ENCODE measurements at places on chromosomes 6 and 20.
A peak's percentile ranks its signal among the peaks of the same experiment; 100 is the strongest.

- DNase-seq: no peak
Observed at GRCh38 chr6:140036196-140036595, 661.7 kb upstream of the CITED2 start.

DNA sequence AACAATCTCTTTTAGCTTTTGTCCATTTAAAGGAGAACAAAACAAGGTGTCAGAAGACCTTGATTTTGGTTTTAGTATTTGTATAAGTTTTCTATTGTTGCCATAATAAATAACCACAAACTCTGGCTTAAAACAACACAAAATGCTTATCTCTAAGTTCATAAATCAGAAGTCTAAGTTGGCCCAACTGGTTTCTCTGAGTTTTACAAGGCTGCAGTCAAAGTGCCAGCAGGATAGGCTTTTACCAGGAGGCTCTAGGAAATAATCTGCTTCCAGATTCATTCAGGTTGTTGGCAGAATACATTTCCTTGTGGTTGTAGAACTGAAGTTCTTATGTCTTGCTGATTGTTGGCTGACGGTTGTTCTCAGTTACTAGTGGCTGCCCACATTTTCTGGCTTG is 147.2 kb upstream of the HMGCLL1 start:
- no peak for DNase-seq

DNA sequence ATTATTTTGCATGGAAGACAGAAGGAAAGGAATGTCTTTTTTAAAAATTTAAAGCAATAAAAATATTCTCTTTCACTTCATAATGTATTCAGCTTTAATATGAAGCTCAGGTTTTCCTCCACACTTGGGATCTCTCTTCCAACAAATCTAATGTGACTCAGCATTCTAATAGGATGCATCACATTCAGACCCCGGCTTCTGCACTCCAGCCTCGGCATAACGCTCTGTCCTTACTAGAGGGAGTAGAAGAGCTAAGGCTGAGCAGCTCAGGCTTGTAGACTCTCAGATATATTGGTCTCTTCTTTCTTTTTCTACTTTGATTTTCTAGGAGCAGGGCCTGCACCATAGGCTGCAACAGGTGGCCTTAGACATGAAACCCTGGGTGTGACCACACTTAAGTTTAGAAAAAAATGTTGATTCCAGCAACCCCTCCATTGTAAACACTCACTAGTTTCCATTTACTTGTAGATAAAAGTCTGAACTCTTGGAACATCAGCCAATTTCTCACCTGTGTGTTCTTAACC is 161.7 kb downstream of the PAK5 start:
- no peak for DNase-seq

GRCh38 chr6:39188571-39188970 is 40.7 kb downstream of the KCNK5 start:
- no peak for DNase-seq

DNA sequence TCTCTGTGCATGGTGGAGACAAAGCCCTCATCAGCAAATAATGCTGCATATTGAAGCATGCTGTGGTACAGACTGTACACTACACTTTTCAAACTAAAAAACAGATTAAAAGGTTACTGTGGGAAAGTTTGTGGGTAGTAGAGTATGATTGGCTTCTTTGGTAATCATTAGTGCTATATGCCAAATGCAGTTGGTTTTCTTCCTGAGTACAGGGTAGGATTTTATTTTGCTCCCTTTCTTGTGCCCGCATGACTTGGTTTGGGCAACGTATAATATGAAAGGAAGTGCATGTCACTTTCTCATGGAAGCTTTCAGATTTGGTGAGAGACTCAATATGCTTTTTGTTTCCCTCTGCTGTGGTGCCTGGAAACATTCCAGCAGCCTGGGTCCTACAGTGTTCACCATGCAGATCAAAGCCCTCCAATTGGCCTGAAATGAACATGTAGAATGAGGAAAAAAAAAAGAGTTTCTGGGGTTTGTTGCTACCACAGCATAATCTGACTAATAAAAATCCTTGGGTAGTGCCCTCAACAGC is 270.7 kb upstream of the ADGRB3 start:
- no peak for DNase-seq

GRCh38 chr20:10114598-10114997 is 79.8 kb downstream of the ANKEF1 start:
- DNase-seq: no peak

DNA sequence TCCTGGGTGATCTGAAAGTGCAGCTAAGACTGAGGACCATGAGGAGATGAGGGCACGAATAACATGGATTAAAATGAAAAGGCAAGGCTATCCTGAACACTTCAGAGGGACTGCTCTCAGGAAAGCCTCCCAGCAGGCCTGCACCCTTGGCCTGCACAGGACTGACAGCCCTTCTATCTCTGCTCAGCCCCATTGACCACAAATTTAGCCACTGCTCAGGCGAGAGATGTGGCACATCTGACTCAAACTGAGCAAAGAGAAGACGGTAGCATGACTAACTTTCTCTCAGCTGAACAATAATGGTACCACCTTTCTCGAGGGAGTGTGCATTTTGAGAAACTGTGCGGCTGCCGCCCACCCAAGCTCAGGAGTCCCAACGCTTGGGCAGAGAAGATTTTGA is 257.5 kb downstream of the ADGB start:
- no peak for DNase-seq

DNA sequence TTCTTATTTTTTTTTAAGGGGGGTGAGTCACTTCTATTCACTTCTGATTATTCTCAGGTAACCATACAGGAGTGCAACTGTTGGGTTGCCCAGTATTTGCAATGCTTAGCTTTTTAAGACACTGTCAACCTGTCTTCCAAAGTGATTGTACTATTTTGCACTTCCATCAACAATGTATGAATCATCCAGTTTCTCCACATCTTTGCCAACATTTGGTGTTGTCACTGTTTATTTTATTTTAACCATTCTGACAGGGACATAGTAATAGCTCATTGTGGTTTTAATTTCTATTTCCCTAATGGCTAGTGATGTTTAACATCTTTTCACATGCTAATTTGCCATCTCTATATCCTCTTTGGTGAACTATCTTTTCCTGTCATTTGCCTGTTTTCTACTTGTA is 1.4 kb upstream of the SLC13A3 start:
- DNase-seq: no peak

GRCh38 chr6:138590796-138591709 is 91.8 kb upstream of the NHSL1 start:
- DNase-seq: peak; percentile 39

- no peak for DNase-seq
Observed at GRCh38 chr6:98847779-98848538, 13.6 kb downstream of the POU3F2 start.

DNA sequence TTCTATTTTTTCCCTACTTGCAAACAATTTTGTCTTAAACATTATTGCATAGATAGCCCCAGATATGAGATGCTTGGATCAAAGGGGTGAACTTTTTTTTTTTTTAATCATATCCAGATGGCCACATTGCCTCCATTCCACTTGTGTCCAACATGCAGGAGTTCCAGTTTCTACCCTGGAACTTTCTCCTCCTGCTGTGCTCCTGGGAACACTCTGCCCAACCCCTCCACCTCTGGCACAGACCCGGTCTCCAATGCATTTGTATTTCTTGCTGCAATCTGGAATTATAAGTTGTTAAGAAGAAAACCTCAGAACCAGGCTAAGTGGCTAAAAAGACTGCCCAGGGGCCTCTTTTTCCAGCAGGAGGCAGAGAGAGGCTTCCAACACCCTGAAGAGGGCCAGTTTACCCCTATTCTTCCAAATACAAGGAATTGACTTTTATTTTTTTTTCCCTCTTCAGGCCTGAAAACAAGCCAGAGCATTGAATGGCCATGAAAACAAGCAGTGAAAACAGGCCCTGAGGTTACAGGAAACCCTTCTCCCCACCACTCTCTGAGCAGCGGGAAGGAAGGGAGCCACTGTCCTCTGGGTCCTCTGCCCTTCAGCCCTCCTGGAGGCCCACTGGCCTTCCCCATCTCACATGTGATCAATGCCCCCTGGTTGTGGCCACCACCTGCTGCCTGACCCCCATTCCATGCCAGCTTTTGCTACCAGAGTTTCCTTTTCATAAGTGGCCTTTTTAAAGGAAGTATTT is 44.3 kb downstream of the PDYN start:
- DNase-seq: no peak

DNA sequence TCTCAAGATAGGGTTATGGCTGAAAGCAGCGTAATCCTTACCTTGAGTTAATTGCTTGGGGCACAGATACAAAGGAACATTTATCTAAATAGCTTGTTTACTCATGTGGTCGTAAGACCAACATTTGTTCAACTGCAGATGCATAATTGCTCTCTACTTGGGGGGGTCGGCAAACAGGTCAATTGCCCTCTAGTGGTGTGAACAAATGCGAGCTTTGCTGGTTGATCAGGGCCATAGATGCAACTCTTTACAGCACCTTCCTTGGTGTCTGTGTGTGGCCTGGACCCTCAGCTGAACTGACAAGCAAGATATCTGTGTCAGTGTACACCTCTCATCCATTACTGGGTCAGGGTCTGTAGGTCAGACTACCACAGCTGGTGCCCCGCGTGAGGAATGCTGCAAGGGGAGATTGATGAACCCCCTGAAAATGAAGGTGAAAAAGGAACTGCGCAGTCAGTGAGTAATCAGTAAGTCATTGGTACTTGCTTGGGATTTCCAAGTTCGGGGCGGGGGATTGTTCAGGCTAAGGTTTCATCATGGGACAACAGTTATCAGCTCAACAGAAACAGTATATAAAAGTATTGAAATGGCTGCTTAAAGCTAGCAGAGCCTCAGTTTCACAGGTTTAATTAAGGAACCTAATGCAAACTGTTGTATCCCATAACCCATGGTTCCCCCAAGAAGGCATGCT is 24.0 kb downstream of the HLA-DPA1 start:
- DNase-seq: no peak
